ENCODE measurements at places on chromosomes 1 and 21.

GRCh38 chr1:45348020-45348419, 7.8 kb upstream of the MUTYH start:
- DNase-seq: no peak

DNA sequence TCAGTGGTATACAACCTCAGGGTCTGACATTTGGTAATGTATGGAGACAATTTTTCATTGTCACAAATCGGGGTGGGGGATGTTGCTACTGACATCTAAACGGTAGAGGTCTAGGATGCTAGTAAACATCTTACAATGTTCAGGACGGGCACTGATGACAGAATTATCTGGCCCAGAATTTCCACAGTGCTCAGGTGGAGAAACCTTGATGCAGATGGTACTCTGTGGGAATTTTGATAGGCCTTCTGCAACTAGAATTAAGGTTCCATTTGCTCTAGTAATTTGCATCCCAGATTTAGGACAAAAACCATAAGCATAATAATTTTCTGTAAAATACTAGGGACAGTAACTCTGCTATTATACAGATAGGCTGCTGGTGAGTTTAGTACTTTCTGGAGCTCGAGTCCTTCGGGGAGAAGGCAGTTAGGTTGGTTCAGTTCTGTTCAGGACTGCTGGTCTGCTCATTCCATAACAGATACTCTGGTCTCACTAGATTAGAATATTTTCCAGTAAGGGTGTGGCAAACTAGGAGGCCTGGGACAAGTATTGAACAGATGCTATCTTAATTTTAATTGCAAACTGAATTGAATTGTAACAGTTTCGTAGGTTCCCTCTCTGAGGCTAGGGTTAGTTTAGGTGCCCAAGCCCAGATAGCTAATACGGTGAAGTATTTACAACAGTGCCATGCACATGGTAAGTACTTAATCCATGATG, 11.4 kb downstream of the METTL13 start:
- no peak for DNase-seq

DNA sequence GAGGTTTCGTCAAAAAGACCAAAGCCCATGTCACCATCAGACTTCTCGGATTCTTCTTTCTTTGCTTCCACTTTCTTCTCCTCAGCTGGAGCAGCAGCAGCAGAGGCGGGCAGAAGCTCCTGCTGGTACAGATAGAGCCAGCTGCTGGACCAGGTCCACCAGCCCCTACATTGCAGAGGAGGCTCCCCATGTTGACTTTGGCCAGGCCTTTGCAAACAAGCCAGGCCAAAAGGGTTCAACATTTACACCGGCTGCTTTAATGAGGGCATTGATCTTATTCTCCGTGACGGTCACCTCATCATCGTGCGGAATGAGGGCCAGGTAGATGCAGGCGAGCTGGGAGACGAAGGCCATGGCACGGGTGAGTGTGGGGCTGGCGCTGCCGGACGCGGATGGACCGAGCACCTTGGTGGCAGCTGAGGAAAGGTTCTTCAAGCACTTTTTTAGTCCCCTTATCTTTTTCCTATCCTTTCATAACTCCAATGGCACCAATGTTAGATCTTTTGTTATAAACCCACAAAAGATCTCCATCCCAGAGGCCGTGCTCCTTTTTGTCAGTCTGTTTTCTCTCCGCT, 358.5 kb downstream of the RGS7 start:
- DNase-seq: no peak

DNA sequence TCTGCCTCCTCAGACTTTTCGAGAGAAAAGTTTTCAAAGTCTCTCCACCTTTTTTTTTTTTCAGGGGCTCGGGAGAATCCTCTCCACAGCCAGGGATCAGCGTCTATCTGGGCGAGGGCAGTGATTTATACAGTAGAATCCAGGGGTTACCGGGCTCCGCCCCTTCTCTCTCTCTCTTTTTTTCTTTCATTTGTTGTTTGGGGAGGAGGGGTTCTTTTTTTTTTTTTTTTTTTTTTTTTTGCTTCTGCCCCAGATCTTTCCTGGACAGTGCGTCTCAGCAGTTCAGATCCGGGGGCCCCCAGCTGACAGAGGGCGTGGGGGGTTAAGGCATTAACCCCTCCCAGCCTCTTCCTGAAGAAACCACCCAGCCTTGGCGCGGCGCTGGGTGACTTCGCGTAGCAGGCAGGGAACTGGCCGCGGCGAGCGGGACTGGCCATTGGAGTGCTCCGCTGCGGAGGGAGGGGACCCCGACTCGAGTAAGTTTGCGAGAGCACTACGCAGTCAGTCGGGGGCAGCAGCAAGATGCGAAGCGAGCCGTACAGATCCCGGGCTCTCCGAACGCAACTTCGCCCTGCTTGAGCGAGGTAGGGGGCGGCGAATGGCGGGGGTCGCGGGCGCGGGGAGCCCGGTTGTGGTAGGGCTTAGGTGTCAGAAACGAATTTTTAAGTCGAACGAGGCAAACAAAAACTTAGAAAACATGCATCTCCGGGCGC, at the start of gene S1PR1:
TSS of gene S1PR1 (plus strand) at position 504 of the 713 bp plus-strand sequence. CDS start 1,966 bp downstream, outside the sequence.
- DNase-seq: peak; percentile 92

All from mesenteric fat pad (tissue), 1 donor.